ENCODE measurements at places on chromosomes 5 and 9.

DNA sequence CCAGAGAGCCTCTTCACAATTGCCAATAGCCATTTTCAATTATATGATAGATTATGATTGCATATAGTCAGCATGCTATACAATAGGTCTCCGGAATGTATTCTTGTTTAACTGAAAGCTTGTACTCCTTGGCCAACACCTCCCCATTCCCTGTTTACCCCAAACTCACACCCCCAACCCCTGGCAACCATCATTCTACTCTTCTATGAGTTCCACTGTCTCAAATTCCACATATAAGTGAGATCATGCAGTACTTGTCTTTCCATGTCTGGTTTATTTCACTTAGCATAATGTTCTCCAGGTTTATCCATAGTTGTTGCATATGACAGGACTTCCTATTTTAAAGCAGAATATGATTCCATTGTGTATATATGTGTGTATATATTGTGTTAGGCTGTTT is 110.7 kb upstream of the STC2 start:
- no peak for DNase-seq

- no peak for DNase-seq
These were observed 188.1 kb downstream of the RFX3 start for GRCh38 chr9:3337515-3338225.

DNA sequence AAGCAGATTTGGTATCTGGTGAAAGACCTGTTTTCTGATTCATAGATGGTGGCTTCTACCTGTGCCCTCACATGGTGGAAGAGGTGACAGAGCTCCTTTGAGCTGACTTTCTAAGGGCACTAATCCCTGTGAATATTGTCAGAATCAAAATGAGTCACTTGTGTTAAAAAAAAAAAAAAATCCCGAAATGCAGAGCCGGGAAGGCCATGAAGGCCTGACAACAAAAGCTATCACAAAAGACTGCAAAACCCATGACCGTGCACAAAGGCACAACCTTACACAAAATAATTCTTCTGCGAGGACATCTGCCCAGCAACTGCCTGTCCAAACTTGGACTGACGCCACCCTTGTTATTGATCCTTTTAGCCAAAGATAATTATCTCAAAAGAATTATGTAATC is 19.6 kb upstream of the UBTD2 start:
- DNase-seq: no peak

DNA sequence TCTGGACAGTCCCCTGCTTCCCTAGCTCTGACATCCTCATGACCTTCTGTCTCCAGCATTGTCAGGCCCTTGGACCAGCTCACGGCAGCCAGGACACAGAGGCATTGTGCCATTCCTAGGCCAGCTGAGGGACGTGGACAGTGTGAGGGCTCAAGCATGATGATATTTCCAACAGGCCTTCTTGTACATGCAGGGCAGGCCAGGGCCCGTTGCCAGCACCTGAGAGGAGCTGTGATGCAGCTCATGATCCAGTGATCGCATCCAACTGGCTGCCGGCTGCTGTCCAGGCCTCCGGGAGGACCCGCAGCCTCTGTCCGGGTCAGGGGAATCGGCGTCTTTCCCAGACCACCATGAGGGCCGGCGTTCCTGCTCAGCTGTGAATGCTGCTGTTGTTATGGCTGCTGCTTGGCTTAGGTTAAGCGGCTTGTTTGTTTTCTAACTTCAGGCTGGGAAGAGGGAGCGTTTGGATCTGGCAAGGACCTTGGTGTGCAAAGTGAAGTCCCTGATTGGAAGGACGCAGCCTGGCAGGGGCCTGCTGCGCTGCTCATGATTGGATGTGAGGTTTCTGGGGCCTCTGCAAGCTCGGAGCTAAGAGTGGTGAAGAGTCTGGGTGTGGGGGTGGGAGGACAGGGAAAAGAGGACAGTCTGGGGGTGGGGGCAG is 53.8 kb downstream of the PDZD2 start:
- DNase-seq: no peak

DNA sequence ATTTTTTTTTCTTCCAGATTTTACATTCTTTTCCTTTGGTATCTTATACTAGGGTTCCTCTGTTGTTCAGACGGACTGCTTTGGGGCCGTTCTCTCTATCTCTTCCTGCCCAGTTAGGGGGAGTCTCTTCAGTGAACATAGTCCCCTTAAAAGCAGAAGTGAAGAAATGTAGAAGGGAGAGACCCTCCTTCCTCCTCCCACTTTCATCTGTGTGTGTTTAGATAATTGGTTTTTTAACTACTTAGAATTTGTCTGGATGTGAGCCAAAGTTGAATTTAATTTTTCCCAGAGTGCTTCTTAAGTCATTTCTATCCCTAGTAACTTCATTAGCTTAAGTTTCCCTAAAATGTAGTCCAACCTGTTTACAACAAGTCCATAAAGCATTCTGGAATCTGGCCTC is 167.5 kb downstream of the HACD4 start:
- DNase-seq: no peak

- DNase-seq: no peak
These were observed 454.3 kb downstream of the KDM4C start for GRCh38 chr9:7212101-7212500.

DNA sequence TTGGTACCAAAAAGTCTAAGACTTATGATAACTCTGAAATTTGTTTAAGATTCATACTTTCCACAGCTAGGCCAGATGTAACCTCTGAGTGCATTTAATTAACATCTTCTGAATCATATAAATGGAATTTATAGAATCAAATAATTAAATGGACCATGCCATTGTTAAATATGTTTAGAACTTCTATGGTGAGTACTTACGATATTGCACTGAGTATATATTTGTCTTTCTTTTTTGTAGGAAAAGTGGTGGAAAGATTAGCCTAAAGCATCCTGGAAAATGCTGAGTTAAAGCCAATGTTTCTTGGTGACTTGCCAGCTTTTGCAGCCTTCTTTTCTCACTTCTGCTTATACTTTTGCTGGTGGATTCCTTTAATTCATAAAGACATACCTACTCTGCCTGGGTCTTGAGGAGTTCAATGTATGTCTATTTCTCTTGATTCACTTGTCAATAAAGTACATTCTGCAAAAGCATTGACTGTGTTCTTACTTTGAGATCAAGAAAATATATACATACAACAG is 11.9 kb downstream of the SPINK6 start:
- no peak for DNase-seq

DNA sequence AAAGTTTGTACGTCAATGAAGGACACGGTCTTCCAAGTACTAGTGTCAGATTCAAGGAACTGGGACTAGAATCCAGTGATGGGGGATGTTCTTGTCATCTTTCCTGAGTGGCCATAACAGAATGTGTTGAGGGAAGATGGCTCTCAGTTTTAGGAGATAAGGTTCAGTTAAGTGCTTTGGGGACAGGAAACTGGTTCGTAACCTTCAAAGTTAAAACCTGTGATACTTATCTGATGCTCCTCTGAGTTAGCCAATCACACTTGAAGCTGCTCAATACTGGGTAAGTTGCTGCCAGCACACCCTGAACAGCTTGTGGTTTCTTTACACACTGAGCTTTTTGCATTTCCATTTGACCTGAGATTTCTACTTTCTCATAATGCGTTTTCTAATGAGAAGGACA is 64.4 kb downstream of the PIK3R1 start:
- DNase-seq: no peak

- no peak for DNase-seq
These were observed 13.9 kb downstream of the SUSD3 start for GRCh38 chr9:93072383-93072795.

DNA sequence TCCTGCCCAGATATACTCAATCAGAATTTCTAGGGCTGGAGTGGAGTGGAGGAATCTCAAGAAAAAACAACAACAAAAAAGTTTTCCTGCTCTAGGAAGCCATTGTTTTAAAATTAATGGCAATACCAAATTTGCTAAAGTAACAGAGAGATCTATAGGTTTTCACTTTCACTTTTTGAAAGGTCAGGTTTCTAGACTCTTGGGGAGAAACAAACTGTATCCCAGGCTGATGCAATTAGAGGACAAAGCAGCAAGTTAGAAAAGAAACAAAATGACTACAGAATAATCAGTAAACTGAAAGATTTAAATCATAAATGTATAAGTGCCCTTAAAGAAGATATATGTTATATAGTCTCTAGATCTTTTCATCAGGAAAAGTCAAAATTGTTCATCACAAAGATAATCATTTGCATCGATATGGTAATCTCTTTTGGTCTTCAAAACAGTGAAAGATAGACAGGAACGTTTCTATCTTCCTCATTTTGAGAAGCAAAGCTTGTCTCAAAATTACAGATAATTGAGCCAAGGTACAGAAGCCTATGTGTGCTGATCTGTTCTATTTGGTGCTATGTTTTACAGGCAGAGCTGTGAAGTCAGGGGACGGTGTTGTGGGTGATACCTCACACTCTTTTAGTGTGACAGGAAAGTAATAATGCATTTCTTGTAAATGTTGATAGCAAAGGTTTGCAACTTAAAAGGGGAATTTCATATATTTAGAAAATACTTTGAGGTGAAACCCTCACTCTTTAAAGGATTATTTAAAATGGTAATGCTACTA is 1746.6 kb upstream of the C9orf72 start:
- DNase-seq: no peak

GRCh38 chr9:123373447-123373923 is 17.5 kb downstream of the CRB2 start:
- no peak for DNase-seq

GRCh38 chr5:174724484-174725260 is at the start of gene MSX2:
MSX2 (plus strand) TSS chr5:174724582; CDS start chr5:174724660, 78 bp downstream.
- DNase-seq: no peak
